ENCODE measurements at places on chromosomes 1 and 21.

DNA sequence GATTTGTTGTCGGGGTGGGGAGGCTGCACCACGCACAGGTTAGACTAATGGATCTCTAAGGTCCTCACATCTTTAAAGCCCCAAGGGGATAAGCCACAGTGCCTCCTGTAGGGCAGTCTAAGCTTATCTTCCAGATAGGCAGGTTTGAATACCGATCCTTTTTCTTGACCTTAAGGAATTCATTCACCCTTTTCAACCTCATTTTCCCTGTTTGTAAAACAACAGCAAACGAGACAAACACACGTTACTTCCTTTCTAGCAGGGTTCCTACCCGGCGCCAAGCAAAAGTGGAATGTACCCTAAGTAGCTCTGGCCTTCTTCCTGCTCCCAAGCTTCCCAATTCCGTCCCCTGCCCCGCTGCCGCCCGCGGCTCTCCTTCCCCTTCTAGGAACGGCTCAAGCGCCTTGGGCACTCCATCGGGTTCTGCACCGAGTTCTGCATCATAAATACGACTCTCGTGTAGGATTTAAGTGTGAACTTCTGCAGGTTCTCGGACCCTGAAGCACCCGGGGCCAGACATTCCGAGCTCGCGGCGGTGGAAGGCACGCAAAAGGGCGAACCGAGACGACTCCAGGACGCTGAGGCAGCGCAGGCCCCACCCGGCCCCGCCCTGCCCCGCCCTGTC is 548 bp upstream of the CDC20 start:
- DNase-seq: no peak

- no peak for DNase-seq
Measured at GRCh38 chr1:19423130-19423529, 62.2 kb downstream of the CAPZB start.

DNA sequence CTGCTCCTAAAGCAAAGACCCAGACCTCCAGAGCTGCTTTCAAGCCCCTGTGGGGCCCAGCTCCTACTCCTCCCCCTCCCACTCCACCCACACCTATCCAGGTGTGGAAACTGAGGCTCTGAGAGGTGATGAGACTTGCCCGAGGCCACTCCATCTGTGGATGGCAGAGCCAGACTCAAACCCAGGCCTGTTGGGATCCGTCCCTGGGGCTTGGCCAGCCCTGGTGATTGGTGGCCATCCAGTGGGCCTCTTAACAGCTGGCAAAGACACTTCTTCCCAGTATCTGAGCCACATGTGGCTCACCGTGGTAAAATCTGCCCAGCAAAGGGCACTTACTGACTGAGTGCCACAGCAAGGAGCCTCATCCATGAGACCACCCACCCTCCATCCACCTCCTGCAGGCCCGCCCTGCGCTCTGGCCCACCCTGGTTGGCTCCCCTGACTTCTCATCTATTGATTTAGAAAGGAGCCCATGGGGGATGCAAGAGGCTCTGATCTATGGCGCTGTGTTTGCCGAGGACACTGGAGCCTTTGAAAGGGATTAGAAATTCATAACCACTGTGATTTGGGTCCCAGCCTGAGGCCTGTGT is 398.5 kb downstream of the PTPRU start:
- no peak for DNase-seq

GRCh38 chr1:18643154-18644012 is 12.7 kb downstream of the PAX7 start:
- no peak for DNase-seq

DNA sequence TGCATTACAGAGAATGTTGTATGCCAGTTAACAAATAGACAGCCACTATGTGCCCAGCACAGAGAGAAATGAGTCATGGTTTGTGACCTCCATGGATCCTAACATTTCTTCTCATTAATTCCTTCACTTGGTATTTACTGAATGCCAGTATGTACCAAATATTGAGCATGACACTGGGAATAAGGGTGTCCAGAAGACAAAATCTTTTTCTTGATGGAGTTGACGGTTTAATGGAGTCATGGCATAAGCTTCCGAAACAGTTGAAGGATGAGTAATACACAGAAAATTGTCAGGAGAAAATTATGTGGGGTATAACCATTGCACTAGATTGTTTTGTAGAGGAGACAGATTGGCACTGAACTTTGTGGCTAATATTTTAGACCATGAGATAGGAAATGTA is 36.9 kb downstream of the PTGFR start:
- no peak for DNase-seq

GRCh38 chr1:234553240-234554188 is 56.5 kb downstream of the IRF2BP2 start:
- DNase-seq: no peak

GRCh38 chr1:168321945-168322344 is 41.3 kb downstream of the TBX19 start:
- DNase-seq: no peak

GRCh38 chr1:232435729-232436128 is 194.2 kb downstream of the SIPA1L2 start:
- DNase-seq: no peak

GRCh38 chr1:45328680-45329079 is 2.0 kb downstream of the HPDL start:
- no peak for DNase-seq

GRCh38 chr1:41807390-41807789 is 111.3 kb downstream of the HIVEP3 start:
- DNase-seq: no peak

GRCh38 chr1:51953079-51953478 is 37.4 kb downstream of the RAB3B start:
- DNase-seq: no peak

DNA sequence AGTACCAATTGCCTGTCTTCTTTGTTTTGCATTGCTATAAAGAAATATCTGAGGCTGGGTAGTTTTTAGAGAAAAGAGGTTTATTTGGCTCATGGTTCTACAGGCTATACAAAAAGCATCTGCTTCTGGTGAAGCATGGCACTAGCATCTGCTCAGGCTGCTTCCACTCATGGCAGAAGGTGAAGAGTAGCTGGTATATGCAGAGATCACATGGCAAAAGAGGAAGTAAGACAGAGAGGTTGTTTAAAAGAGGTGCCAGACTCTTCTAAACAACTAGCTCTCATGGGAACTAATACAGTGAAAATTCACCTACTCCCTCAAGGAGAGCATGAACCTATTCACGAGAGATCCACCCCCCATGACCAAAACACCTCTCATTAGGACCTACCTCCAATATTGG is 56.7 kb upstream of the GUCA2B start:
- no peak for DNase-seq

GRCh38 chr1:154493276-154493675 is 8.7 kb upstream of the TDRD10 start:
- no peak for DNase-seq

DNA sequence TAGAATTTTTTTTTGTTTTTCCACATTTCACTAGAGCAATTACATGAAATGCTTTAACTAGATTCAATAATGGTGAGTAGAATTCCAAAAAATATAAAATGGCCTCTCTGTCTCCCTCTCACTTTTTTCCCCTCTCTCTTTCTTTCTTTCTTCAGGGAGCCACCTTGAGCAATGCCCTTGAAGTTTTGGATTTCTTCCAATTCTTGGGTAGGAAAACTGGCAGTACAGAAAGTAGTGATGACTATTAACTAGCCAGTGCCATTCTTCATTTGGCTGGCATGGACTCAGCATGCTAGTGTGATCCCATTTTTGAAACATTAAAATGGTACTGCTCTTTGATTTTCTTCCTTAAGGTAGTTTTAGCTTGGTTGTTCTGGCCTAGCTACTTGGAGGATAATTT is 4.5 kb upstream of the FNBP1L start:
- DNase-seq: no peak

DNA sequence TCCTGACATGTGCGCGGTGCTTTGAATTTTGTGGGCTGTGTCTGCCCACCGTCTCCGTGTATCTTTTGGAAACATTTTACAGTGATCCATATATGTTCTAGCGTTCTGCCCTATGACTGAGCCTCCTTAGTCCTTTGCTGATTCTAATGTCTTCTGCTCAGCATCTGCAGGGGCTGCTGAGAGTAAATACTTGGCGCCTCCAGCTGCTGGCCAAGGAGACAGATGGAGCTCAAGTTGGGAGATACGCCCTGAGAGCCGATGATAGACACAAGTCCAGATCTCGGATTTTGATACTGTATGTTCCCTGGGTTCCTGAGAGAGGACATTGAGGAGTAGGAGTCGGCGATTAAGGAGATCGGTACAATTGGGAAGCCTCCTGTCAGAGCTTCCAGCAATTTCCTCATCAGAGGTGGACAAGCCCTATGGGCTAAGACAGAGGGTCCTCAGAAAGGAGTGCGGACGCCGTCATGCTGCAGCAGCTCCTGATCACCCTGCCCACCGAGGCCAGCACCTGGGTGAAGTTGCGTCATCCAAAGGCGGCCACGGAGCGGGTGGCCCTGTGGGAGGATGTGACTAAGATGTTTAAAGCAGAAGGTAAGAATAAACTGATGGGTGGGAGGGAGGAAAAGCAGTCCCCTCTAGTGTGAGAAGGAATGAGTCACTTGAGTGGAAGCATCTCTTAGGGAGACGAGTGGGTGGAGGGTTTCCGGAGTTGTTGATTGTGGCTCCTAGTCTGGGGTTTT is 390 bp downstream of the ZFP69B start:
- peak; percentile 83 for DNase-seq

GRCh38 chr1:21200767-21201166 is 24.1 kb upstream of the EIF4G3 start:
- no peak for DNase-seq

DNA sequence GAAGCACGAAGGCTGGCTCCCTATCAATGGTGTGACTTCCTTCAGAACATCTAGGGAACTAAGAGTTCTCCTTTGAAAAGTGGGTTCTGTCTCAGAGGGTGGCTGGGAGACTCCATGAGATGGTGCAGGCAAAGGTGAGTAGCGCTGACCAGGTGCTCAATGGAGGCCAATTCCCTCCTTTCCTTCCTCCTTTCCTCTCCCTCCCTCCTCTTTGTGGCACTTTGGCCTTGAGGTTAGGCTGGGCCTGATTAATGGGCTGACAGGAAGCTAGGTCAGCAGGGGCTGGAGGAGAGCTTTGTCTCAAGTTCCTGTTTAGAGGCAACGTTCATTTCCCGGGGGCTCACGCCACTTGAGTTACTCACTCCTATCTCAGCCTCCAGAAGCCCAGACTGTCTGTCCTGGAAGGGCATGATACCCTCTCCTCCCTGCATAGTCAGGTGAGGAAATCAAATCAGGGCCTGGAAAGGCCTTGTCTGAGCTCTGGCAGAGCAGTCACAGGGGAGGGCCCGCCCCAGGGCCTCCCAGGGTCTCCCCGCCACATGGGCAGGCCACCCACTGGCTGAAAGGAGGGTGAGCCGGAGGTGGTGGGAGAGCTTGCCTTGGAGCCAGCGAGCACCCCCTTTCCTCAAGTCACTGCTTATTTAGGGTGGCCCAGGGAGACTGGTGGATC is 58.4 kb upstream of the SSBP3 start:
- no peak for DNase-seq

DNA sequence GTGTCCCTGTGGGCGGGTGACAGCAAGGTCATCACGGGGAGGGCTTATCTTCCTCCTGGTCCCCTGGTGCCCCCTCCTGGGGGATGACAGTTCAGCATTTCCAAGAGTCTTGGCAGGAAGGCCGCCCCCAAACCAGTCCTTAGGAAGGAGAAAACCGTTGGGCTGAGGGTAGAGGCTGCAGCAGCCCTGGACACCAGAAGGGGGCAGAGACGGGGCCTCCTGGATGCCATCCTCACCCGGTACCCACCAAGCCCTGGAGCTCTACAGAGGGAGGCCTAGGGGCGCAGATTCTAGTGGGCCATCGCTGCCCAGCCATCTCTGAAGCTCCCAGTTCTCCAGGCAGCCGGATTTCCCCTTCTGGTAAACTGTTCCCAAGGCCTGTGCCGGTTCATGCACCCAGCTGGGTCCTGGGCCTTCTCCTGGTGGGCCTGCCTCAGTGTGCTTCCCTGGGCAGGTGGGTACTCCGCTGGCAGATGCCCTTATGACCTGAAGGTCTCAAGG is 14.8 kb upstream of the ZNF669 start:
- no peak for DNase-seq

GRCh38 chr1:6622396-6623152 is 2.1 kb upstream of the THAP3 start:
- DNase-seq: no peak

- peak; percentile 15 for DNase-seq
Measured at GRCh38 chr1:62271948-62272728, 47.1 kb downstream of the KANK4 start.

GRCh38 chr1:212450331-212450881 is 17.7 kb downstream of the NENF start:
- DNase-seq: no peak

GRCh38 chr1:3333903-3334302 is 120.6 kb upstream of the ARHGEF16 start:
- DNase-seq: no peak

DNA sequence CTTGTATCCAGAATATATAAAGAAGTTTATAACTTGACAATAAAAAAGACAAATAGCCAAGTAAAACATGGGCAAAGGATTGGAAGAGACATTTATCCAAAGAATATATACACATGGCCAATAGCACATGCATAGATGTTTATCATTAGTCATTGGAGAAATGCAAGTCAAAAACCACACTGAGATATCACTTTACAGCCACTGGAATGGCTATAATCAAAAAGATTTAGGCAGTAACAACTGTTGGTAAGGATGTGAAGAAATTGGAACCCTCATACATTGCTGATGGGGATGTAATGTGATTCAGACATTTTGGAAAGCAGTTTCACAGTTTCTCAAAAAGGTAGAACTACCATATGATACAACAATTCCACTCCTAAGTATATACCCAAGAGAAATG is 51.1 kb downstream of the SLC44A5 start:
- DNase-seq: no peak

DNA sequence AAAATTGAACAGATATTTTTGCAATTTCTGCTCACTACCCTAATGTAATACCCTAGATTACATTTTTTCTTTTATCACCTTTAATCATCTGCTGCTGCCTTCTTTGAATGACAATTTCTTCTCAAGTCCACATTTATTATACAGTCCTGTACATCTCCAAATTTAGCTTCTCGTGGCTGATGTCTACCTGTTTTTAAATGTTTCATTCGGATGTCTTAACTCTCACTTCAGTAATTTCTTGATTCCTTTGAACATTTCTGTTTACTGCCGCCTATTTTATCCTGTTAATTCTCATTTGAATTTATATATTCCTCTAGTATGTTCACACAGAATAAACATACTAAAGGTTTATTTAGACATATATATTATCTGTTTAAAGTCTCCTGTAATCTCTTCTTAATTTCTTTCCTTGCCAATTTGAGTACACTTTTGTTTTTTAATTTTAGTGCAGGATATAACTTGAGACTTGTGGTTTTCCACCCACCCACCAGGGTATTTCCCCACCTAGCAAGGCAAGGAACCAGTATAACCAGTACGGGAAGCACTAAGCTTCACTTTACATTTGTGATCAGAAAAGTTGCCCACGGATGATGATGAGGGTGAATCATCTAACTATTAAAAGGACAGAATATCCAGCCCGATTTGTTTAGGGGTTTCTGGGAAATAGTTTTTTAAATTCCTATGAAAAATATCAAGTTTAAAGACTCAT is 12.7 kb downstream of the INSL5 start:
- peak; percentile 53 for DNase-seq

GRCh38 chr1:33583567-33583966 is 111.1 kb downstream of the ZSCAN20 start:
- no peak for DNase-seq

All from activated CD4-positive, alpha-beta T cell treated with anti-CD3 and anti-CD28 coated beads, Interleukin-2, amount 50 U/mL, for 4 hours (primary cell).